ENCODE measurements at places on chromosomes 1 and 21.

- DNase-seq = no peak
These were observed 112.0 kb upstream of the LRRC7 start for GRCh38 chr1:69455718-69456117.

- DNase-seq = no peak
These were observed 81.5 kb downstream of the GLIS1 start for GRCh38 chr1:53657531-53657805.

DNA sequence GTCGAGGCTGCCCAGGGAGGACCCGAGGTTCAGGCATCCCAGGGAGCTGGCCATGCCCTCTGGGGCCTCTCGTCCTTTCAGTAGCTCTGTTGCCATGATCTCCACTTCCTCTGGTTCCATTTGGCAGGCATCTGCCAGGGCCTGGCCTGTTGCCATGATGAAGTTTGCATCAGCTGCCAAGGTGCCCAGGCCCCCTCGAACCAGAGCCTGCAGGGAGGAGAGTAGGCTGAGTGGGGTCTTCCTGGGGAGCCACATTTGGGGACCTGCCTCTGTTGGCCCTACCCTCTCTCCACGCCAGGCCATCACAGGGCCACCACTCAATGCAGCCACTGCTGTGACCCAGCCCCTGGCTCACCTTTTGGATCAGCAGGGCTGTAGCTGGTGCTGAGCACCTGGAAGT is 16.4 kb upstream of the KIF21B start:
- no peak for DNase-seq

GRCh38 chr1:197677752-197678295 is 97.5 kb downstream of the DENND1B start:
- DNase-seq = no peak

DNA sequence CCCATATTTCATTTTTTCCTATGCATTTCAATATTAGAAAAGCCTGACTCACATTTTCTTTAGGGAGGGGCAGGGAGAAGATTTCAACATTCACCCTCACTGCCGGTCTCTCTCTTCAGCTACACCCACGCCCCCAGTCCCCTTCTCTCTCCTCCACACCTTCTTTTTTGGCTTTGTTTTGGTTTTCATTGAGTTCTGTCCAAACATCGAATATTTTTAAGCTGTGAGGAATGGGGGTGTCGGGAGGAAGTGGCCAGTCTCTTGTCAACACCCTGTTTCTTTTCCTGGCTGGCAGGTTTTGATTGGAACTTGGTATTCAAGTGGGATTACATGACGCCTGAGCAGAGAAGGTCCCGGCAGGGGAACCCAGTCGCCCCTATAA is 177.3 kb downstream of the PGBD5 start:
- DNase-seq = peak; percentile 34

DNA sequence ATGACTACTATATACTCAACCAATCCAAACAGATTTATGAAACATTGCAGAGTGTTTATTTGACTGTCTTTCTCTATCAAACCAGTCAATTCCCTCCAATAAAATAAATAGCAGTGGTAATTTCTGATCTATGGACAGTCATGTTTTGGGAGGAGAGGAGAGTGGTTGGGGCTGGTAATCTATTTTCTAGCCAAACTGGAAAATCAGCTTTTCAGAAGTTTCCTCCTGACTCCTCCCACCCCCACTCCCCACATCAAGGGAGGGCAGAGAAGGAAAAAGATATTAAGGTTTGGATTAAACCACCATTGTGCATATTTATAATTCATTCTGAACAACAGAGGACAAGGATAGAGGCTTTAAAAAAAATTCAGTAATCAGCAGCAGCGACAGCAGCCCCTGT is 69.4 kb upstream of the SOX13 start:
- no peak for DNase-seq

DNA sequence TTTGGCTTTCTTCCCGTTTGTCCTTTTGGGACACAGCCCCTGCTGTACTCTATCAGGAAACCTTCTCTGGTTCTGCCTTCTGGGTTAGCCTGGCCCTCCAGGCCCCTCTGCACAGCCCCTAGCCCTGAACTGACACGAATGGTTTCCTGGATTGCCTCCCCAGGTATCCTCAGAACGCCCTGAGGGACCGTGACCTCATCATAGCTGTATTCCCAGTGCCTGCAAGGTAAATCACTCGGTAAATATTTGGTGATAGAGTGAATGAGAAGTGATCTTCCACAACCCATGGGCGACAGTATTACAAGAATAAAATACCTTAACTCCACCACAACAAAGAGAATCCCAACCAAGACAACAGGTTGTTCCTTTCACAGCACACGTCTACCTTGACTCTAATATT is 637.2 kb downstream of the SMYD3 start:
- no peak for DNase-seq

Measured in fibroblast of mammary gland (primary cell).